ENCODE measurements at places on chromosomes 3 and 15.

- DNase-seq, result no peak
These were observed 43.4 kb downstream of the COLQ start for GRCh38 chr3:15477951-15478639.

- no peak for DNase-seq
These were observed 1.2 kb upstream of the DAZL start for GRCh38 chr3:16606398-16606797.

- DNase-seq, result no peak
These were observed 10.5 kb downstream of the LEKR1 start for GRCh38 chr3:156836701-156837100.

- DNase-seq, result no peak
These were observed 31.2 kb downstream of the BCHE start for GRCh38 chr3:165805946-165806561.

GRCh38 chr3:161266731-161267150 is 45.6 kb downstream of the NMD3 start:
- no peak for DNase-seq

DNA sequence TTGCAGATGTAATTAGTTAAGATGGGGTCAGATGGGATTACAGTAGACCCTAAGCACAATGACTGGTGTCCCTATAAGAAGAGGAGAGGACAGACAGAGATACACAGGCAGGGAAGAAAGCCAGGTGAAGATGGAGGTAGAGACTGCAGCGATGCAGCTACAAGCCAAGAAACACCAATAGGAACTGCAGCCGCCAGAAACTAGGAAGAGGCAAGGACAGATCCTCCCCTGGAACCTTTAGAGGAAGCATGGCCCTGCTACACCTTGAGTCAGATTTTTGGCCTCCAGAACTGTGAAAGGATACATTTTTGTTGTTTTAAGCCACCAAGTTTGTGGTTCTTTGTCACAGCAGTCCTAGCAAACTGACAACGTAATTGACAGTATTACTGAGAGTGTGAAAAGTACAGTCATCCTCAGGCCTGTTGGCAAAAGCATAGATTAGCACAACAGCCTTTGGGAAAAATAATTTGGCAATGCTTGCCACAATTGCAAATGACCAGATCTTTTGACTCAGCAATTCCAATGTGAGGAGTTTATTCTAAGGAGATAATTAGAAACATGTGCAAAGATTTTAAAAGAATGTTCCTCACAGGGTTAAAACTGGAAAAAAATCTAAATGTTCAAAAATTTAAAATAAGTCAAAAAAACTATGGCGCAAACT is 82.6 kb upstream of the TJP1 start:
- no peak for DNase-seq

DNA sequence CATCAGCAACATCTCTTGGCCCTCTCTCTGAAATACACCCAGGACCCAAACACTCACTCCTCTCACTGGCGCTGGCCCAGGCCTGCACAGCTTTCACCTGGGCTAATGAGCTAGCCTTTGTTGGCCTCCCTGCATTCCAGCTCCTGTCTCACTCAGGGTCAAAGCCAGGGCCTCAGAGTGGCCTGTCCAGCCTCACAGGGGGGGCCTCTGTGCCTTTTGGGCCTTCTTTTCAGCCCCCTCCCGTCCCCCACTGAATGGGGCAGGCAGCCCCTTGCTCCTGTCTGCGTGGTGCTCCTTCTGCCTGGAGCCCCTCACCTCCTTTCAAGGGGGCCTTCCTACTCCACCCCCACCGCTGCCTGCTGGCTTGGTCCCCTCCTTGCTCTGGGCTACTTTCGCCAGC is 59.0 kb upstream of the PRR23E start:
- DNase-seq, result no peak

GRCh38 chr3:114624571-114625181 is 330.8 kb downstream of the TIGIT start:
- DNase-seq, result no peak

GRCh38 chr3:4060064-4060463 is 243.1 kb upstream of the SETMAR start:
- no peak for DNase-seq

GRCh38 chr3:39065197-39065596 is 13.4 kb downstream of the WDR48 start:
- no peak for DNase-seq

Data from stimulated activated CD8-positive, alpha-beta memory T cell treated with anti-CD3 and anti-CD28 coated beads, Interleukin-4, amount 100 ng/mL, for 1 hour (primary cell).